Skeletal muscle tissue (tissue), 5 donors: ENCODE measurements at places on chromosomes 5 and 9. TPM values are rescaled to one million over a fixed set of nuclear protein-coding genes. Genes with fewer than 3 reads are reported as not detected.

Gene POU5F2
- total RNA-seq = 4.7 TPM

Gene ADAMTS19
- total RNA-seq = 106 TPM

Gene TRIM7
- 9.9 TPM for total RNA-seq

Gene KIAA1191
- total RNA-seq = 28.7 TPM

Gene OLFML2A
- 65.8 TPM for total RNA-seq
